ENCODE measurements at places on chromosomes 7 and 10. TPM values are rescaled to one million over a fixed set of nuclear protein-coding genes. Genes with fewer than 3 reads are reported as not detected.

- H3K4me3 ChIP-seq, result no peak overlapping the region
- no peak overlapping the region for H3K27ac ChIP-seq
- no peaks in the 10 kb centered on the region for H3K27me3 ChIP-seq
- no peaks in the 10 kb centered on the region for H3K36me3 ChIP-seq
- H3K4me1 ChIP-seq, result no peaks in the 10 kb centered on the region
- DNase-seq, result no peak
Observed at GRCh38 chr7:42694894-42695507, 216.9 kb downstream of the C7orf25 start.

GRCh38 chr10:35501923-35502322 is 103.2 kb upstream of the GJD4 start:
- peaks cover 1% of the 10 kb centered on the region for H3K4me1 ChIP-seq
- no peak for DNase-seq
- H3K36me3 ChIP-seq, result no peaks in the 10 kb centered on the region
- no peak overlapping the region for H3K4me3 ChIP-seq
- H3K27me3 ChIP-seq, result no peaks in the 10 kb centered on the region

Gene POU6F2
- 1.3 TPM for total RNA-seq

Gene SPAM1
- not detected for total RNA-seq

Gene POLR2J2
- total RNA-seq, result 8.1 TPM

Gene DIP2C
- total RNA-seq, result 25.7 TPM

GRCh38 chr7:98641646-98642500 is 24.8 kb downstream of the NPTX2 start:
- no peak overlapping the region for H3K27ac ChIP-seq
- no peaks in the 10 kb centered on the region for H3K36me3 ChIP-seq
- H3K4me3 ChIP-seq, result no peak overlapping the region

Gene RET
- total RNA-seq, result 0.99 TPM

DNA sequence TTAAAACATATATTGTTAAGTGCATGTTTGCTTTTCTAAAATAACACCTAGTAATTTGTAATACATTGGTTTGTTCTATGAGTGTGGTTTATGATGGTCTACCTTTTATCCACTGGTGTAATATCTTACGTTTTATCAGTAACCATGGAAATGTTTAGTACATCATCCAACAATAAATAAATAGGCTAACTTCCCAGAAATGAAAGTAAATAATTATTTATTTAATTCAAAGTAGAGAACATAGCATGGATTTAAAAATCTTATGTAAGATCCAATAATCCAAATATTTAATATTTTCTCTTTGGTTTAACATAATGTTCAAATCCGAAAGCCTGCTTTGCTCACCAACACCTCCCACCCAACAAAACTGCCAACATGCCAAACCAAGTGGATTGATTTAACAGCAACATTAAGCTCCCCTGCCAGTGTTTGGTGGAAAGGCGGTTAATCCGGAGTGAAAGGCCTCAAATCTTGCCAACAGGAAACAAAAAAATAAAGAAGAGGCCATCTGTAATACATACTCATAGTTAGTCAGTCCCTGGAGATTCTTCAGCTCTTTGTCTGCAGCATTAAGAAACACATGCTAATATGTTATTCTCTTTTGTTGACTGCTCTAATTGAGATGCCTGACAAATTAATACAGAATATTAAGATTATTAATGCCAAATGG is 897.8 kb downstream of the CNTNAP2 start:
- DNase-seq, result no peak
- H3K36me3 ChIP-seq, result no peaks in the 10 kb centered on the region
- H3K27me3 ChIP-seq, result no peaks in the 10 kb centered on the region
- no peak overlapping the region for H3K4me3 ChIP-seq
- H3K4me1 ChIP-seq, result no peaks in the 10 kb centered on the region

Gene ARHGAP21
- total RNA-seq, result 85.3 TPM

DNA sequence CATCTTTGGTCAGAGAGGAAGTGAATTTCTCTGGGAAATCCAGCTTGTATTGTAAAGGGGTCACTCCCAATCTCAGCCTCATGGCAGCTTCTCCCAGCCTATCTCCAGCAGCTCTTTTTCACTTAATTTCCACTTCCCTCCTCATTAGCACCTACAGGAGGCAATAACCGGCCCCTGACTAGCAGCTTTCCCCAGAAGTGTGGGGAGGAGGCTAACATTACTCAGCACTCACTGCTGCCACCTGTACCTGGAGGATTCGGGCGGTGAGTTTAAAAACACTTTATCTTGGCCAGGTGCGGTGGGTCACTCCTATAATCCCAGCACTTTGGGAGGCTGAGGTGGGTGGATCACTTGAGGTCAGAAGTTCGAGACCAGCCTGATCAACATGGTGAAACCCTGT is 3.8 kb downstream of the NODAL start:
- H3K27ac ChIP-seq, result no peak overlapping the region
- H3K4me3 ChIP-seq, result no peak overlapping the region
- peak; percentile 4 for DNase-seq
- H3K4me1 ChIP-seq, result peaks cover 14% of the 10 kb centered on the region
- H3K36me3 ChIP-seq, result no peaks in the 10 kb centered on the region

Gene TDRD1
- total RNA-seq, result 0.84 TPM

DNA sequence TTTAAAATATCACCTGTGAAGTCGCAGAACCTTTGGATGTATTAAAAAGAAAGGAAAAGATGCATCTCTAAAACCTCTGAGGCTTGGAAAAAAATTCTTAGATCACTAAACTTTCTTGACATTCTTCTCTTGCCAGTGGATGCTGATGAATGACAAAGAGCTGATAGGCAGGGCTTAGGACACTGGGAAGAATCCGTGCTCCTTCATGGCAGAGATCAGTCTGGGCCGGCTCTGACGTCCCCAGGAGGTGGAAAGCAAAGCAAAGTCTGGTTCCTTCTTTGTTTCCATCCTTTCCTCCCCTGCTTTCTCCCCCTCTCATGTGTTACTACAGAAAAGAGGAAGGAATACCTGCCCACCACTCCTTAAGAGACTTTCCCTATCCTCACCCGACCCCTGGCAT is 161.9 kb downstream of the PRKCQ start:
- H3K36me3 ChIP-seq, result no peaks in the 10 kb centered on the region
- no peak for DNase-seq
- H3K27me3 ChIP-seq, result no peaks in the 10 kb centered on the region
- no peak overlapping the region for H3K27ac ChIP-seq
- H3K4me3 ChIP-seq, result no peak overlapping the region

DNA sequence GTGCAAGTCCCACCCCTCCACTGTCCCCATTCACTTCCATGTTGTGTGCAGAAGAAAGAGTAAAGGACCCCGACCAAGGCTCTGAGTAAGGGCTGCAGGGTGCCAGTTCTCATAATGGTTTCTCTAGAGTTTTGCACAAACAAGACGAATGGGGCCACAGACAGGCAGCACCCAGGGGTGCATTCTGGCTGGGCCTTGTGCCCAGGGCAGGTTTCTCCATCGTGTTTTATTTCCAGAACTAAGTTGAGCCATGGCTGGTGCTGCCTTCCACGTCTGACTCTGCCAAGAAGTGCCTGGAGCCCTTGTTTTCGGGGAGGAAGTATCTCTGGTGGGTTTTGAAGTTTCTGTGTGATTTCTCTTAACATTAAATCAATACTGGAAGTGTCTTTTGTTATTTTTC is 95.0 kb upstream of the SDK1 start:
- no peaks in the 10 kb centered on the region for H3K36me3 ChIP-seq
- H3K27ac ChIP-seq, result no peak overlapping the region

Gene OPALIN
- total RNA-seq, result not detected

GRCh38 chr7:18655912-18656311 is 160.4 kb downstream of the HDAC9 start:
- H3K27me3 ChIP-seq, result no peaks in the 10 kb centered on the region
- DNase-seq, result no peak
- no peaks in the 10 kb centered on the region for H3K36me3 ChIP-seq
- no peaks in the 10 kb centered on the region for H3K4me1 ChIP-seq
- H3K4me3 ChIP-seq, result no peak overlapping the region
- no peak overlapping the region for H3K27ac ChIP-seq

DNA sequence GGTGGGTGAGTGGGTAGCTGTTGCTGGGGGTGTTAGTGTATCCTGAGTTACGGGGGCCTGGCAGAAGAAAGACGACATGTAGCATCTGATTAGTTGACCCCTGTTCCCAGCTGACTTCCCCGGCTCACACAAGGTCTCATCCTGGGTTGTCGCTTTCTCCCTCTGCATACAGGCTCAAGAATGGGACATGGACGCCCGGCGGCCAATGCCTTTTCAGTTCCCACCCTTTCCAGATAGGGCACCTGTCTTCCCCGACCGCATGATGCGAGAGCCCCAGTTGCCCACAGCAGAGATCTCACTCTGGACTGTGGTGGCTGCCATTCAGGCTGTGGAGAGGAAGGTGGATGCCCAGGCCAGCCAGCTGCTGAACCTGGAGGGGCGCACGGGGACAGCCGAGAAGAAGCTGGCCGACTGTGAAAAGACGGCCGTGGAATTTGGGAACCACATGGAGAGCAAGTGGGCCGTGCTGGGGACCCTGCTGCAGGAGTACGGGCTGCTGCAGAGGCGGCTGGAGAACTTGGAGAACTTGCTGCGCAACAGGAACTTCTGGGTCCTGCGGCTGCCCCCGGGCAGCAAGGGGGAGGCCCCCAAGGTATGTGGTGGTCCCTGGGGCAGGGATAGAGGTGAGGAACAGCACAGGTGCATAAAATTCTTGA is 2.9 kb downstream of the ZNF282 start:
- no peaks in the 10 kb centered on the region for H3K27me3 ChIP-seq
- H3K4me3 ChIP-seq, result no peak overlapping the region
- no peak overlapping the region for H3K27ac ChIP-seq
- H3K36me3 ChIP-seq, result no peaks in the 10 kb centered on the region
- no peak for DNase-seq
- H3K4me1 ChIP-seq, result peaks cover 6% of the 10 kb centered on the region

GRCh38 chr7:114648680-114649079 is 234.1 kb downstream of the FOXP2 start:
- H3K36me3 ChIP-seq, result no peaks in the 10 kb centered on the region
- no peaks in the 10 kb centered on the region for H3K4me1 ChIP-seq
- H3K4me3 ChIP-seq, result no peak overlapping the region

Gene PSD
- 34.7 TPM for total RNA-seq

- no peaks in the 10 kb centered on the region for H3K4me1 ChIP-seq
- H3K27ac ChIP-seq, result no peak overlapping the region
- no peak for DNase-seq
Observed at GRCh38 chr7:111168182-111168581, 77.3 kb downstream of the LRRN3 start.

Gene AP3M1
- total RNA-seq, result 17.6 TPM

Gene AKR1C8
- not detected for total RNA-seq

DNA sequence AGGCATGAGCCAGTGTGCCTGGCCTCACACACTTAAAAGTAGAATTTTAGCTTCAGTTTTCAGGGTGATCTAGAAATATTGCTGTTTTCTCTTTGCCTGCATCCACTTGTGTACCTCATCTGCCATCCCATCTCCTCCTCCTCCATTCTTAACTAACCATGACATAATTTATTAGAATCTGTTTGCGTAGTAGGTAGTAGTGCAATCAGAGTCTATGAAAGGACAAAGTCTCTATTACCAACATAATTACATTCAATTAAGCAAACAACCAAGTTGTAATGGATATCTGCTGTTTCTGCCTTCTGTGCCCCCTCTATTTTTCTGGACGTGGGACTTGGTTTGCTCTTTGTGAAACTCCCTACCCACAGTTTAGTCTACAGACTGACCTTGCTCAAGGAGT is 72.9 kb downstream of the CDK14 start:
- no peak overlapping the region for H3K4me3 ChIP-seq
- no peaks in the 10 kb centered on the region for H3K27me3 ChIP-seq
- H3K4me1 ChIP-seq, result peaks cover 5% of the 10 kb centered on the region
- no peaks in the 10 kb centered on the region for H3K36me3 ChIP-seq
- no peak for DNase-seq

DNA sequence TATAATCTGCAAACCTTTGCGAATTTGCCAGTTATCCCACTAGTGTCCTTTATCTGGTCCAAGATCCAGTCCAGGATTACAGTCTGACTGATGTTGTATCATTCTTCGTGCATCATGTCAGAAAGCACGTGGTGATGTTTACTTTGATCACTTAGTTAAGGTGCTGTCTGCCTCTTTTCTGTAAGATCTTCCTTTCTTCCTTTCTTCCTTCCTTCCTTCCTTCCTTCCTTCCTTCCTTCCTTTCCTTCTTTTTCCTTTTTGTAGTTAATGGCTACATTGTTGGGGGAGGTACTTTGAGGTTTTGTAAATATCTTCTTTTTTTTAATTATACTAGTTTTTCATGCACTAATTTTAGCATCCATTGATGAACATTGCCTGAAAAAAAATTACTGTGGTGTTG is 80.3 kb downstream of the LCOR start:
- H3K4me1 ChIP-seq, result peaks cover 2% of the 10 kb centered on the region
- H3K36me3 ChIP-seq, result no peaks in the 10 kb centered on the region
- no peak for DNase-seq
- H3K4me3 ChIP-seq, result no peak overlapping the region
- no peak overlapping the region for H3K27ac ChIP-seq

Gene ZNF107
- 6.1 TPM for total RNA-seq

DNA sequence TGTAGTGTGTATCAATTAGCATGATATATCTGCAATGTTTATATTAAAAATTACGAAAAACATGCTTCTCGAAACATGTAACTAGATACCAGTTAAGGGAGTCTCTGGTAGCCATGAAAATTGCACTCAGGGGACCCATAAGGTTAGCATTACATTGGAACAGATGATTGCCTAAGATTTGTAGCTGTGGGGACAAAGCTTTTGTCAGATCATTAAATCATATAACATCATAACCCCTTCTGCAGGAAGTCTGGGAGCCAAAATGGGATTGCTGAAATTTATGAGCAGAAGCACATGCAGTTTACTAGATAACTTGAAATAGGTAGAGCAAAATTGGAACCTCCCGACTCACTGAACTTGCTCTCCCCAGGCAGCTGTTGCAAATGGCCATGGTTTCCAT is 235.0 kb upstream of the IGFBP3 start:
- no peaks in the 10 kb centered on the region for H3K36me3 ChIP-seq
- DNase-seq, result no peak
- no peak overlapping the region for H3K27ac ChIP-seq
- peaks cover 2% of the 10 kb centered on the region for H3K4me1 ChIP-seq

Gene MKLN1
- total RNA-seq, result 73.6 TPM

DNA sequence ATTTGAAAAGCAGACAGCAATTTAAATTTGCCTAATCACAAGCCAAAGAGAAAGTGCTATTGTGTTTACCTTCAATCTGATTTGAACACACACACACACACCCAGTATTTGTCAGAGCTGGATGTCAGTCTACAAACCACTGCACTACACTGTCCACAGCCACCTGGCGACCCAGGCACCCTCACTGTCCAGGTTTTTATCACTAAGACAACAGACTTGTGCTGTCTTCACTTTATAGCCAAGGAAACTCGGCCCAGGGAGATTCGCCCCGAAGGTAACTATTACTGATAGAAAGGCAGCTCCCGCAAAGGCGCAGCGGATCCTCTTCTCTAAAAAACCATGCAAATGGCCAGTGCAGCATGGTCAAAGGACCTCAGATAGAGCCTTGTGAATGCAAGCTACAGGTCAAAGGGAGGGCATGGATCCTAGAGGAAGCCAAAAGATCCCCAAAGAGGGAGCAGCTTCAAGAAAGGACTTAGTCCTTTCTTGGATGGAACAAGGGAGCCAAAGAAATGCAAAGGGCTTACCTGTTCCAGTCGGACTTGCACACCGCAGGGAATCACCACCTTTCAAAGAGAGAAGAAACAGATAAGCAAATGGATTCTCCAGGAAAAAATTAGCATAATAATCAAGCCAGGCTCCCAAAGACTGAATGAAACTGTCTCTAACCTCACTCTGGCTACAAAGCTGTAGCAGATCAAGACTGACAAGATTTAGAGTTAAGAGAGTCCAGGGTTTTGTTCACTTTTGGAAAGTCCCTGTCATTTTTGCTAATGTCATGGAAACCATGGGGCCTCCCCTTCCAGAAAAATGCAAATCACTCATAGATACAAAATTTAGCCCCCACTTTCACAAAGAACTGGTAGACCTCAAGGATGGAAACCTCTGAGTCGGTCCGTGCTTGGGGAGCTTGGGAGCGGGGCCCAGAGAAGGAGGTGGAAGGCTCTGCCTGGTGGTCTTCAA is 101.1 kb downstream of the TNS3 start:
- no peak overlapping the region for H3K27ac ChIP-seq
- DNase-seq, result no peak
- H3K27me3 ChIP-seq, result no peaks in the 10 kb centered on the region
